ENCODE measurements at places on chromosomes 6 and 20.

DNA sequence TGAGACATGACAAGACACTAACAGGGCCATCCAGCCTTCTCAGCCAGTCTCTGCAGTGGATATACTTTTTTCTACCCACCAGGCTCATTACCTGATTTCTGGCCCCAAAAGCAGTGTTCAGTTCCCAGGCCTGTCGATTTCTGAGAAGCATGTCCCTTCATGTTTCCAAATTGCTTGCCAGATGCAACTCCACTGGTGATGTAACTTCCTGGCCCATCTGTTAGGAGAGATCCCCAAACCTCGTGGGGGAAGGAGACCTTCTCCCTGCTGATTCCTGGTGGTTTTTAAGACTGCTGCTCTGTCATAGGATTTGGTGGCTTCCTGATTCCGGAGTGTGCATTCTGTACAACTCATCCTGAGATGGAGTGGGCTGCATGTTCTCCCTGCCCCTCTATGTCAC, 31.6 kb upstream of the MRPS10 start:
- DNase-seq, result no peak

DNA sequence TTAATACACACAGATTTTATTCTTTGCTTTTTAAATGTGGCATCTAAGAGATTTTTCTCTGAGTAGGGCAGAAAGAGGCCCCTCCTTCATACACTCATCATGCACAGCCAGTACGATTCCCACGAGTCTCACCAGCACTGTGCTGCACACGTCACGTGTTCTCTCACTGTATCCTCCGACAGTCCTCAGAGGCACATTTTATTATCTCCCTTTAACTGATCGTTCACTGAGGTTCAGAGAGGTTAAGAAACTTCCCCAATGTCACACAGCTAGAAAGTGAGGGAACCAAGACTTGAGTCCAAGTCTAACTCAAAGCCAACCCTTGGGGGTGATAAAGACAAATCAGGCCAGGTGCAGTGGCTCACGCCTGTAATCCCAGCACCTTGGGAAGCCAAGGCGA, 142.5 kb downstream of the PREX1 start:
- DNase-seq, result no peak

- no peak for DNase-seq
Observed at GRCh38 chr6:108820006-108820405, 28.2 kb upstream of the ARMC2 start.

DNA sequence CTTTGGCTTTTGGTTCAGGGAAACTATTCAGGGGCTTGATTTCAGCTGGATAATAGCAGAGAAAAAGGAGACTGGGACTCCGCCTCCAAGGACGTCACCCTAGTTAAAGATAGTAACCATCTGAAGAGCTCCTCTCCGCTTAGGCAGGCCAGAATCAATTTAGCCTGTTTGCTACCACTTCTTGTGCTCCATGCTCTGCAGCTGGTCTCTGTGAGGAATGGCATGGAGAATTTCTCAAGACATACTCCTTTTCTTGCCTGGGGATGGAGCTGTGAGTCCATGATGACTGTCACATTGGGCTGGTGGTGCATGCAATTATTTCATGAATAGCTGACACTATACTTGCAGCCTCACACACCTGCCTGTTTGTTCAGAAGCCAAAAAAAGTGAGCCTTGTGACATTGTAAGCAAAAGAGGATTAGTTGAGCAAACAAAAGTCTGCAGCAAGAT, 61.4 kb downstream of the TXLNB start:
- DNase-seq, result peak; percentile 93

GRCh38 chr20:47252879-47253307, 103.6 kb downstream of the ZMYND8 start:
- no peak for DNase-seq

DNA sequence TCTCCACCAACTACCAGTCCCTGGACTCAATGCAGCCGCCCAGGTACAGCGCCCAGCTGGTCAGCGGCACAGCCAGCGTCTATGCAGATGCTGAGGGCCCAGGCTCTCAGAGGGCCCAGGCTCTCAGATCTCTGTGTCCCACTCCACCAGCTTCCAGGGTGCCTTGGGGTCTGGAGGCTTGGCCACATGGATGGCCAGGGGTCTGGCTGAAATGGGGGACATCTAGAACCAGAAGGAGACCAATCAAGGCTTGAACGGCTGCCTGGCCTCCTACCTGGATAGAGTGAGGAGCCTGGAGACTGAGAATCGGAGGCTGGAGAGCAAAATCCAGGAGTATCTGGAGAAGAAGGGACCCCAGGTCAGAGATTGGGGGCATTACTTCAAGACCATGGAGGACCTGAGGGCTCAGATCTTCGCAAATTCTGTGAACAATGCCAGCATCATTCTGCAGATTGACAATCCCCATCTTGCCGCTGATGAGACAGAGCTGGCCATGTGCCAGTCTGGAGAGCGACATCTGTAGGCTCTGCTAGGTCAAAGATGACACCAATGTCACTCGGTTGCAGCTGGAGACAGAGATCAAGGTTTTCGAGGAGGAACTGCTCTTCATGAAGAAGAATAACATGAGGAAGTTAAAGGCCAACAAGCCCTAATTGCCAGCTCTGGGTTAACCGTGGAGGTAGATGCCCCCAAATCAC, 44.1 kb upstream of the GRM4 start:
- no peak for DNase-seq

GRCh38 chr6:82955841-82956240, 109.8 kb downstream of the UBE3D start:
- no peak for DNase-seq

- no peak for DNase-seq
Observed at GRCh38 chr6:16274483-16274882, 36.1 kb downstream of the GMPR start.

DNA sequence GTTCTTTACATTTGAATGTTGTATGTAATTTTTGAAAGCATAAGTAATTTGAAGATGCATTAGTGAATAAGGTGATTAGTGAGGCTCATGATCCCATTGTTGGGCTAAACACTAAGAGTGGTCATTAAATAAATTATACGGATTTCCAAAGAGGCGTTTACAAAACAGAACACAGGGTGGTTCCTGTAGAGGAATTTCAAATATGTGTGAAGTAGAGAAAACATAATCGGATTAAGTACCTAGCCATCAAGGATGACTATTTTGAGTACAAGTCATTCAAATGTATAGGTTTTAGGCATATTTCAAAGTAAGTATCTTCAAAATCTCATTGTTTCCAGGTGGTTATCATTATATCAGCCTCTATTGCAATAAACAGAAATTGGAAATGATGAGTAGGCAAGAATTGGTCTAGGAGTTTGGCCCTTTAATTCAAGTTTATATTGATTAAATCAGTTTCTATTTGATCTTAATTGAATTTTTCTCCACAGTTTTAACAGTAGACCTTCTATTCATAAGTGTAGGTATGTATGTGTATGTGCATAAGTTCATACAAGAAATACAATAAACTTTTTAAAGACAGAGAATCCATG, 94.8 kb downstream of the MYLK4 start:
- no peak for DNase-seq

GRCh38 chr6:12007887-12008286, 4.2 kb upstream of the HIVEP1 start:
- DNase-seq, result no peak

GRCh38 chr20:20499439-20499838, 131.5 kb downstream of the INSM1 start:
- no peak for DNase-seq

- no peak for DNase-seq
Observed at GRCh38 chr6:108227290-108227689, 33.5 kb downstream of the SNX3 start.

GRCh38 chr20:20391115-20391514, 23.2 kb downstream of the INSM1 start:
- DNase-seq, result no peak

DNA sequence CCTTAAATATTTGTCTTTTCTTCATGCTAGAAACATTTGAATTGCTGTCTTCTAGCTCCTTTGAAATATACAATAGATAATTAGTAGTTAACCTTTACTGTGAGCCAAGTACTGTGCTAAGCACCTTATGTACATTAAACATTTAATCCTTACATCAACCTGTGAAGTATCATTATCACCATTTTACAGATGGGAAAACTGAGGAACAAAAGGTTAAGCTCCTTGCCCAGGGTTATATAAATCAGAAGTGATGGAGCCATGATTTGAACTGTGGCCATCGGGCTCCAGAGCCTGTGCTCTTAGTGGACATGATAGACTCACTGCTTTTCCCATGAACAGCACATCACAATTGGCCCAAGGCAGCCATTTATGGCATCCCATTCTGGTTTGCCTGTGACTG, 140.9 kb downstream of the UNC5CL start:
- no peak for DNase-seq

DNA sequence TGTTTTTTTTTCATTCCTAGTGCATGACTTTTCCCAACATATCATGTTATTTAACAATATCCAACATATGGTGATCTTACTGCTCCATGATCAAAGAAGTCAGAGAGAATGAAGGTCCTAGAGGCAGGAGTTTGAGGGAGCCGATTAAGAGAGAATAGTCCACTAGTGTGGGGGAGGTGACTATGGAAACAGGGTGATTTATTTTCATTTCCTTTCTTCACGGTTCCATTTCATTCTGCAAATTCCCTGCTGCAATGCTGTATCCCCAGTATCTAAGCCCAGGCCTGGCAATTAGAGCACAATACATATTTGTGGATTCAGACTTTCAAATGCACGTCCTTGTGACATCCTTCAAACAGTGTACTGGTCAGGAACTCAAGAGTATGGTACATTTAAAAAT, 91.4 kb downstream of the CD83 start:
- no peak for DNase-seq

- no peak for DNase-seq
Observed at GRCh38 chr6:33695451-33695887, 16.0 kb downstream of the UQCC2 start.

- peak; percentile 6 for DNase-seq
Observed at GRCh38 chr6:149234051-149234962, 83.2 kb upstream of the TAB2 start.

DNA sequence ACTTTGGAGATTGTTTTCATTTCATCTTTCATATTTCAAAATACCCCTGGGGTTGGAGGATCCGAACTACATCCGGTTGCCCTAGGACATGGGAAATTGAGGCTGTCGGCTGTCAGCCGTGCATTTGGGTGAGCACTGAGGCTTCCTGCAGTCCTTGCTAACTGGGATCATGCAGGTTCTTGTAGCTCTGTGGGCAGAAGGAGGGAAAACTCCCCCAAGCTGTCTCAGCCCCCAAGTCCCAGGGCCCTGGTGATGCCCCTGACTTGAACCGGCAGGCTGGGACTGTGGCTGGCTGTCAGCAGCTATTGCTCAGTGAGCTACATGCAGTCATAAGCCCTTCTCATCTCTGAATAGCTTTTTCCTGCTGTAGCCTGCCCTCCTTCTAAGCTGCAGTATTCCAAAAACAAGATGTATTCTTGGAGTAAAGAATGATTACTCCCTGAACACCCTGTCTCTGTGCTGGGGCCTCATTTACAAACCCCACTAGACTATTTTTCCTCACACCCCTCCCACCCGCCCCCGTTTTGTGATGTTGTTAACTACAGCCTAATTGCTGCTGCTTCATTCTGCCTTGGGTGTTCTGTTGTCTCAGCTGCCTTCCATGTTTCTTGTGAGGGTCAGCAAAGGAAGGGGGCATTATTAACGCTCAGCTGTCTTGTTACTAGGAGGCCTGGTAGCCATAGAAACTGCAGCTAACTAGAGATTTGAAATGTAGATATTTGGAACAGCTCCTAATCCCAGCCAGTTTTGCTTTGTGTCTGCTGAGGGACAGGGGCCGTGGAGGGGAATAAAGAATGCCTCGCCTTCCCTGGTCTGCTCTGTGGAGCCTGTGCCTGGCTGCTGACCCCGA, 18.1 kb downstream of the MTRES1 start:
- DNase-seq, result no peak

DNA sequence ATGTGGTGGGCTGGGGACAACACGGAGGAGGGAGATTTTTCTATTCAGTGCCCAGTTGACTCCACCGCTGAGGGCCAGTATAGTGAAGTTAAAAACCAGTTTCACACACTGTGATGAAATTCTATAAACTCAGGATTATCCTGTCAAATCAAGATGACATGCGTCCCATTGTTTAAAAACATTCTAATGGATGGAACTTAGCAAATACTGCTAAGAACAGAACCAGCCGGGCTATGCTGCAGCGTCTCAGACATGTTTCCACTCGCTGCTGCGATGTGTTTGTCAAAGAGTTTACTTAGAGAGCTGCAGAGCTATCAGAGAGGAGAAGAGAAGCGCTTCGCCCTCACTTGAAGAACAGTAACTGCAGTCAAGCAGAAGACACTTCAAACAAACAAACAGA, 212.6 kb upstream of the FOXQ1 start:
- DNase-seq, result no peak

- no peak for DNase-seq
Observed at GRCh38 chr20:34100576-34100975, 11.5 kb downstream of the EIF2S2 start.

- no peak for DNase-seq
Observed at GRCh38 chr6:149545258-149545753, 537 bp downstream of the PPIL4 start.

- DNase-seq, result no peak
Observed at GRCh38 chr6:131377112-131377705, 195.8 kb upstream of the ARG1 start.

DNA sequence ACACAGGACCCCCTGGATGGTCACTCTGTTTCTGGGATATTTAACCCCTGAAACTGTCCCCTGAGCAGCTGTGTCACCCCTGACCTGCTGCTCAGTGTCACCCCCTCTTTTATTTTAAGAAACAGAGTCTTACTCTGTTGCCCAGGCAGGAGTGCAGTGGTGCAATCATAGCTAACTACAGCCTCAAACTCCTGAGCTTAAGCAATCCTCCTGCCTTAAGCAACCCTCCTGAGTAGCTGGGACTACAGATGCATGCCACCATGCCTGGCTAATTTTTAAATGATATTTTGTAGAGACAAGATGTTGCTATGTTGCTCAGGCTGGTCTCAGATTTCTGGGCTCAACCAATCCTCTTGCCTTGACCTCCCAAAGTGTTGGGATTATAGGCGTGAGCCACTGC, 21.5 kb upstream of the GTSF1L start:
- no peak for DNase-seq

GRCh38 chr20:41316602-41317545, 657 bp downstream of the ZHX3 start:
- no peak for DNase-seq

DNA sequence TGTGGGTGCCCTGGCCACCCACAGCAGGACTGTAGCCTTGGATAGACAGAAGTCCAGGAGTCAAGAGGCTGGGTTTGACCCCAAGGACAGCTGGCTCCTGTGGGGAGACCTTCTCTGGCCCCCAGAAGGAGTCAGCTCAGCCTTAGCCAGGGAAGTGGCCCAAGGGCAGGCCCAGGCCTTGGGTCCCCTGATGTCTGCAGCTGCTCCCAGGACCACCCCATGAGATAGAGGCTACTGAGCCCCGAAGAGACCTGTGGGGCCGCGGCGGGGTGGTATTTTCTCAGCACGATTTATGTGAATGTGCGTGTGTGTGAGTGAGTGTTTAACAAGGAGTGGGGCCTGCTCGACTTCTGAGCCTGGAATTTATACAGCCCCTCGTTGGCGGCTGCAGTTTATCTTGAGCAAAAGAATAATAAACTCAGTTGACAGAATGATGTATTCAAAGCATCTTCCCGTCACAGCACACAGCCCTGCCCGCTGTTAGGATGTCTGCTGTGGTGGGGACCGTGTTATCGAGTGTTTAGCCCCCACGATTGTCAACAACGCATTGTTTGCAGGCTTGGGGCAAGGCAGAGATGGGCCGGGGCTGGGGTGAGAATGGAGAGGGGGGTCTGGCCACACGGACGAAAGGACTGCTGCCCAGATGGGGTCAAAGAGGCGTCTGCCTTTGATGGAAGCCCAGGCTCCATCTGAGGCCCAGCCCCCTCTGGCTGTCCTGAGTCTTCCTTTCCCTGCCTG, 163.3 kb downstream of the VEGFA start:
- DNase-seq, result no peak
